ENCODE measurements at places on chromosomes 2 and 18. TPM values are rescaled to one million over a fixed set of nuclear protein-coding genes. Genes with fewer than 3 reads are reported as not detected.

- DNase-seq, result no peak
These were observed 99.7 kb downstream of the SMAD2 start for GRCh38 chr18:47830772-47831171.

- DNase-seq, result no peak
These were observed 165.8 kb downstream of the SETBP1 start for GRCh38 chr18:44846450-44846849.

DNA sequence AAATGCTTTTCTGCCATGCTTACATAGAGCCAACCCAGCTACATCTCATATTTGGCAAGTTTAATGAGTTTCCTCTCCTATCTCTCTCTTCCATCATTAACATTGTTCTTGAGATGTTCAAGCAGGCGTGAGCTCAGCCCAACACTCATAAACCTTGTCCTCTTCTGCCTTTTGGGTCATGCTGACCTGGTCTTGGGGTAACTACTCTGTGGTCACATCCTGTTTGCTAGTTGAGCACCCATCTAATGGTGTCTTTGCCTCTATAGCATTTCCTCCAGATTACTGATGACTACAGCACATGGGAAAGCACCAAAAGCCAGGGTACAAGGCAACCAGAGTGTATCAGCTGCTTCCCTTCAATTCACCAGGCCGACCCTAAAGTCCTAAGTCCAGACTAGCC, 366.9 kb upstream of the HNRNPA3 start:
- DNase-seq, result no peak

DNA sequence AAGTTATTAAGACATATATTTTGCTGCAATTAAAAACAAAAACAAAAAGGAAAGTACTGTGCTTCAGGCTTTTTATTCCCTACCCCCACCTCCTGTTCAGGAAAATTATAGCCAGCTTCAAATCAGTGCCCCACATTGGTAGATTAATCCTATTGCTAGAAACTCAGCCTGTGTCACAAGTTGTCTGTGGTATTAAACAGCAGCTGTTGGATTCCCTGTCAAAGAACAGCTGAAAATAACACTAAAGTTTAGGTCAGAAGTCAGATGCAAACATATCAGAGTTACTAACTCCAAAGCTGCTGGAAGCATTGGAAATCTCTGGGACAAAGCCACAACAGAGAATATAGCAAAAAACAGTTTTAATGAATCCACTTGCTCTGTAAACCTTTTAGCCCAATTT, 818 bp upstream of the CCDC141 start:
- no peak for DNase-seq

GRCh38 chr2:109284826-109285225, 155.8 kb downstream of the SH3RF3 start:
- peak; percentile 53 for DNase-seq

DNA sequence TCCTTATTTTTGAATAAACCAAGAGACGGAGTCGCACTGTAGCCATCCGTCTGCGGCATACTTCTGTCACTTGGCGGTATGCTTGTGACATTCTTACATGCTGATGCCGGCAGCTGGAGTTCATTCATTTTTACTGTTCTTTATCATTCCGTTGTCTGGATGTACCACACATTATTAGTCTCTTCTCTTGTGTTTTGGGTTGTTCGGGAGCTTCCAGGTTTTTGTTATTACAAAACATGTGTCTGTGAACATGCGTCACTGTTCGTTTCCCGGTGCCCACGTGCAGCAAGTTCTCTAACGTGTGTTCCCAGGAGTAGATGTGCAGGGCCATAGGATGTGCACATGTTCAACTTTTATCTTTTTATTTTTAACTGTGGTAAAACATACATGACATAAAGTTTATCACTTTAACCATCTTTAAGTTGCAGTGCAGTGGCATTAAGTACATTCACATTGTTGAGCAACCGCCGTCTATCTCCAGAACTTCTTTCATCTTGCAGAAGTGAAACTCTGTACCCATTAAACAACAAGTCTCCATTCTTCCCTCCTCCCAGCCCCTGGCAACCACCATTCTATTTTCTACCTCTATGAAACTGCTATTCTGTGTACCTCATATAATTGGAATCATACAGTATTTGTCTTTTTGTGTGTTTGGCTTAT, 40.1 kb downstream of the MTCL1 start:
- no peak for DNase-seq

- DNase-seq, result no peak
These were observed 3.6 kb upstream of the RNF144A start for GRCh38 chr2:6913415-6914157.

DNA sequence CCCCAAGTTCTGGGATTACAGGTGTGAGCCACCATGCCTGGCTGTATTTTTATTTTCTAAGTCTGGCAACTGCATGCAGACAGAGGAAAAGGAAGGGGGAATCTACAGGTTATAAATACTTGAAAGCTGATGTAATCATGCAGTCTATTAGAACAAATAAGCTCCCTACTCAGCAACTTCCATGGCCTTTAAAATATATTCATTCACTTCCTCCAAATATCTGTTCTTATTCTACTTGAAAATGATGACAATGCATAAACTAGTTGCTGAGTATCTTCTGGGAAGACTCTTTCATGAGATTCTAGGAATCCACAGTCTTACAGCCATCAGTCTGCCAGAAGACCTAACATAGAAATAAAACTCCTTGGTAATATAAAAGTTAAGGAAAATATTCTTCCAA, 66.9 kb upstream of the NCKAP5 start:
- no peak for DNase-seq

- no peak for DNase-seq
These were observed 756 bp upstream of the NAGK start for GRCh38 chr2:71067567-71068217.

GRCh38 chr2:67067656-67068055, 329.5 kb upstream of the ETAA1 start:
- DNase-seq, result no peak

DNA sequence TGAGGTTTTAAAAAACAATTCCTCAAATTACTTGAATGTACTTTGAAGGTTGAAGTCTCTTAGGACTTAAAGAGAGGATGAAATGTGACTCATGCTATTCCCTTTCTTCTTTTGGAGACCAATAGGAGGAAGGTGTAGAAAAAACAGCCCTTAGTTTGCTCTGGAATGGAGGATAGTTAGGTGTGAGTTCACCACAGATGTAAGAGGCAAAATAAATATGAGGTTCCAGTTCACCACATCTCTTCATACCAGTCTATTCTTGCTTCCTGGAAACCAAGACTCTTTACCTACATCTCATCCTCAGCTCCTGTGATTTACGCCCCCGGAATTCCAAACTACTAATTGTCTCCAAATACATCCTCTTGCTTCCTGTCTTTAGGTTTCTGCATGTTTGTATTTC, 77.5 kb upstream of the TTC21B start:
- DNase-seq, result no peak

GRCh38 chr2:20432714-20433113, 14.2 kb upstream of the RHOB start:
- DNase-seq, result no peak

- DNase-seq, result peak; percentile 41
These were observed at the start of gene FAM124B for GRCh38 chr2:224401641-224402342. Gene FAM124B, minus strand, starts transcription at chr2:224402107. Its CDS starts 339 bp downstream, at chr2:224401768.

- no peak for DNase-seq
These were observed 63.5 kb upstream of the NFE2L2 start for GRCh38 chr2:177328056-177328455.

GRCh38 chr2:157726946-157727345, 98.3 kb upstream of the ACVR1C start:
- DNase-seq, result no peak

GRCh38 chr18:59459369-59460071, 100.5 kb upstream of the LMAN1 start:
- peak; percentile 74 for DNase-seq

DNA sequence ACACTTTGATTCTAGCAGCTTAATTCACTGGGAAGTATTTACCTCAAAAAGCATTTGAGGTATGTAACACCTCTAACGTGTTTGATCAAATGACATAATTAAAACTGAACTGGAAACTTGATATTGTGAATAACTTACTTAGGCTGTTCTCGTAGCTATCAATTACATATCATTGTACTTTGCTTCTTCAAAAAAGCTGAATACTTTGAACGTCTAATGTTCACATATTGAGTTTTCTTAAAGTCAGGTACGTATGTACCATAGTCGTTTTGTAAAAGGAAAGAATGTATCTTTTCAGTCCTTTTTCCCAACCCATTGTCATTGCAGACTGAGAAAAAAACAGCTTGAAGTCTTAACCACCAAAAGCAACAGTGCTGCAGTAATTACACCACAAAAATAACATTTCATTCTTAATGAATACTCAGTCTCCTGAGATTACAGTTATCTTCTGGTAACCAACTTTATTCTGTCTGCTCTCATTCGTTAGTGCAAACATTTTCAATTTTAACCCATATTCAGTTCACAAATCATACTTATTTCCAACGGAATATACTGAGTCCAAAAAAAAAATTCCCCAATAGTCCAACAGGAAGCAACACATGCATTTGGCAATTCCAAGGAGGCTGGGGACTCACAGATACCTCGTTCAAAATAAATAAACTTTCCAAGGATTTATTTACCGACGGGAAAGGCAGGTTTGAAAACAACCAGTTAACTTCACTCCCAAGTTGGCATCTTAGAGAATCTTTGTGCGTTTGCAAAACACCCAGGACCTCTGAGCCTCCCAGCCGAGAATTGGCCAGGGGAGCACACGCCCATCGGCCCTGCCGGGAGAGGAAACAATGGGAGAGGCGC, 1.1 kb downstream of the CHN1 start:
- peak; percentile 59 for DNase-seq

DNA sequence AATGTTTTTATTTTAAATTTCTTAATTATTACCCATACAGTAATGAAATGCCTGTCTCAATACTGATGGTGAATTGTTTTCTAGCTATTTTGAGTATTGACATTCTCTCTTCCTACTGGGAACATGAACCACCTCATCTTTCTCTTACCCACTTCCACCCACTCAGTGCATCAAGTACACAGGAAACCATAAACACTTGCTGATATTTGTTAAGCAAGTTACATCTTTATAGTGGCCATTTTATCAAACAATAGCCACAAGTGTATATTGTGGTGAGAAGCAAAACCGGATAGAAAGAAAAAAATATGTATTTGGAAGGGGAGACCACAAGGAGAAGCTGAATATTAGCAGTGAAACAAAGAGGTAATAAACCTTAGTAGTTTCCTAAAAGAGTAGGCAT, 368.1 kb upstream of the HNRNPA3 start:
- DNase-seq, result no peak

GRCh38 chr2:229409751-229410181, 138.7 kb upstream of the PID1 start:
- DNase-seq, result no peak

DNA sequence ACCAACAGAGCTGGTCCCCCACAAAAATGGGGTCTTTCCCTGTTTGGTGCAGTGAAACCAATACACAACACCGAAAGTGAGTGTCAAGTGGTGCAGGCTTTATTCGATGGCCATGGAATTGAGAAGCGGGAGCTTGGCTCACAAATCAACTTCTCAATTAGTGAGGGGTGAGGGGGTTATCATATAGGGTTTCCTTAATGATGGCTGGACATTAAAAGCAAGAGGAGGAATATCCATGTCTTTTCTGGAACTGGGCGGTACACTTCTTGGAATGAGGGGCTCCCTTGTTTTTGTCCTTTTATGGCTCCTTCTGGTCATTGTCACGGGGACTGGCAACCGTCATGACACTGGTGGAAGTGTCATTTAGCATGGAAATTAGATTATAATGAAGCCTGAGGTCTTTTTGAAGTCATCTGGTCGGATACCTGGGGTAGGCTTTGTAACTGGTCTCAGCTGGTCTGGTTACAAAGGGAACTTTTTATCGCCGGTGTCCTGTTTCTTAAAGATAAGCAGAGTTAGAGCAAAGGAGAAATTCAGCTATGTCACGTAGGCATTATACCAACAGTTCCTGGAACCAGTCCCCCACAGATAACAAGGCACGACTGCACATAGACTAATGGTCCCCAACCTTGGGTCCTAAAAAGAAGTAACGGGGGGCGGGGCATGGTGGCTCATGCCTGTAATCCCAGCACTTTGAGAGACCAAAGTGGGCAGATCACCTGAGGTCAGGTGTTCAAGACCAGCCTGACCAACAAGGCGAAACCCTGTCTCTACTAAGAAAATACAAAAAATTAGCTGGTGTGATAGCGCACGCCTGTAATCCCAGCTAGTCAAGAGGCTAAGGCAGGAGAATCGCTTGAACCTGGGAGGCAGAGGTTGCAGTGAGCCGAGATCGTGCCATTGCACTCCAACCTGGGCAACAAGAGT, 93.5 kb upstream of the NDUFV2 start:
- DNase-seq, result no peak

DNA sequence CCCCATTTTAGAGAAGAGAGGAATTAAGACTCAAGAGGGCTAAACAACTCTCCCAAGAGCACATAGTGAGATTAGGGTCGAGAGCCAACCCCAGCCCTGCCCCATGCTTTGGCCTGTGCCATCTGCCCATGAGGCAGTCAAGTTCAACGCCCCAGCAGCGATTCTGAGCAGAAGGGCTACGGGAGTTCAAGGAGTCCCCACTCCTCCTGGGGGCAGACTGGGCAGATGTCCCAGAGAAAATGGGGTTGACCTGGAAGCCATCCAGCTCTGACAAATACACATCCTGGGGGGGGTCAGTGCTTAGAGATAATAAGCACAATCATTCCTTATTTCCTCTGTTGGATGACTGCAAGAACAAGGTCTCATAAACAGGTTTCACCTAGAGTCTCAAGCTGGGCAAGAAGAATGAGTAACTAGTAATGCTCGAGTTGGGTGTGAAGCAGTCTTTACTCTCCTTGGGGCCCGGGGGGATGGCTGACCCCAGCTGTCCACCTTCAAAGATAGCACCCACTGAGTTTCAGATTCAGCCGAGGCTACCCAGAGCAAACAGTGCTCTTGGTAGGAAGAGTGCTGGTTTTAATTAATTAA, 716.4 kb downstream of the RNF144A start:
- DNase-seq, result no peak

GRCh38 chr2:236642125-236642524, 72.5 kb downstream of the ACKR3 start:
- DNase-seq, result no peak

Gene PPP4R3B
- polyA plus RNA-seq, result 24.0 TPM

Gene SERPINB4
- polyA plus RNA-seq, result not detected

Gene TGFA
- 8.3 TPM for polyA plus RNA-seq

Gene ASB18
- polyA plus RNA-seq, result not detected

Gene ABCB11
- not detected for polyA plus RNA-seq

Gene UGT1A1
- 3.6 TPM for polyA plus RNA-seq

Gene SGPP2
- polyA plus RNA-seq, result 8.2 TPM

Gene OTOS
- polyA plus RNA-seq, result 1.5 TPM

Gene RFX8
- not detected for polyA plus RNA-seq

Gene GAREM2
- 1.2 TPM for polyA plus RNA-seq

Gene PLEKHB2
- polyA plus RNA-seq, result 110 TPM

Gene KLHL14
- polyA plus RNA-seq, result 3.7 TPM
